ENCODE measurements at places on chromosomes 4 and X.

DNA sequence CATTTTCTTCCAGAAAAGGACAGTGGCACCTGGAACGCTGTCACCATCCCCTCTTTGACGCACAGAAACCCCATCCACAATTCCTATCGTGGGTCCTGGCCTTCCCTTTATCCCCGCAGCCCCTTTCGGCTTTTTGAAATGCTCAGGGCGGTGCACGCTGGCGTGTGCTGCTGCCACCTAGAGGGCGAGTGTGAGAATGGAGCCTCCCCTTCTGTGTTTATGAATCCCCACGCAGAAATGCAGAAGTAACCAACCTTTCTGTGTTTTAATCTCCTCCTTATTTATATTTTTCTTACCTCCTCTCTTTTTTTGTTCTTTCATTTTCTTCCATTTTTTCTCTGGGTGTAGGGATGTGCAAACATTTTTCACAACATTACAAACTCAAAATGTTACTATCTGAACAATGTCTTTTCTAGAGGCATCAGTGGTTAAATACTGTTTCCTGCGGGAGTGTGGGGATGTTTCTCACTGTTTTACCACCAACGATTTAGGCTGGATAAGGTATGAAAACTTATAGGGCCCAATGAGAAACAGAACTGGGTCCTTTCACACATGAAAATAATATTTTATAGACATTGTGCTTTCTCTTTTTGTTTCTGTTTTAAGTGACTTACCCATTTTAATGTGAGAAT is 50.0 kb downstream of the TMA16 start:
- peak; percentile 13 for DNase-seq

GRCh38 chrX:11889791-11890190 is 131.8 kb downstream of the MSL3 start:
- no peak for DNase-seq

DNA sequence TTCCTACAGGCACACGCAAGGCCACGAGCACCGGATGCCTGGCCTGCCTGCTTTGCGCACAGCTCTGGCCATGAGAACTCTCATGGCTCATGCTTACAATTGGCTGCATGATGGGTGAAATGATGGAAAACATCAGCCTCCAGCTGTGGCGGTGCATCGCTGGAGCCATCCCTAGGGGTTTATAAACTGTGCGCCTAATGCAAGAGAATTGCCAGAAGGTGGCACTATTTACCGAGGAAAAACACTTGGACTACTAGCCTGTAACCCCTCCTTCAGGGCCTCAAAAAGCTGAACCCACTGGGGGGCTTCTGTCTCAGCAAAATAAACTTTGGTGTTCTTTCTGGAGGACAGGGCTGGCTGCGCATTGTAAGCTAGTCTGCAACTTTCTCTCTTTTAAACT is 51.9 kb downstream of the PHKA2 start:
- DNase-seq: peak; percentile 3

- no peak for DNase-seq
Observed at GRCh38 chrX:63929608-63930007, 144.6 kb upstream of the ARHGEF9 start.

GRCh38 chrX:12895866-12896265 is 10.6 kb upstream of the TLR8 start:
- no peak for DNase-seq

- DNase-seq: no peak
Observed at GRCh38 chr4:158190718-158191117, 17.9 kb upstream of the GASK1B start.

GRCh38 chrX:77422891-77423648 is 24.1 kb upstream of the FGF16 start:
- no peak for DNase-seq

GRCh38 chrX:119479845-119480244 is 11.6 kb downstream of the SLC25A5 start:
- no peak for DNase-seq

DNA sequence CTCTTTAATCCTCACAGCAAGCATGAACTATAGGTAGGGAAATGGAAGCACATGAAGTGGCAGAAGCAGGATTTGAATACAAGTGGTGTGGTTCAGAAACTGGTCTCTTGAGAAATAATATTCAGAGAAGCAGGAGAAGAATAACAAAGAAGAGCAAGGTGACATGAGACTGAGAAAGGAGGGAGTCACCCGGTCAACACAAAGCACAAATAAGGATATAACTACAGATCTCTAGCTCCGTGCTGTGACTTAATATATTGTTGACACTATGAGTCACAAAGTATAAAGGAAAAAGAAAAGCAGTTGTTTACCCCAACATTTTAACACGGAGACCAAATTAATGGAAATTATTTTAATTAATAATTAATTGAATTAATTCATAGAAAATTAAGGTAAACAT is 204.5 kb downstream of the CPE start:
- DNase-seq: no peak

- DNase-seq: no peak
Observed at GRCh38 chrX:31114858-31115257, 43.0 kb upstream of the FTHL17 start.

- DNase-seq: no peak
Observed at GRCh38 chrX:152136312-152136711, 2.1 kb downstream of the MAGEA10 start.

DNA sequence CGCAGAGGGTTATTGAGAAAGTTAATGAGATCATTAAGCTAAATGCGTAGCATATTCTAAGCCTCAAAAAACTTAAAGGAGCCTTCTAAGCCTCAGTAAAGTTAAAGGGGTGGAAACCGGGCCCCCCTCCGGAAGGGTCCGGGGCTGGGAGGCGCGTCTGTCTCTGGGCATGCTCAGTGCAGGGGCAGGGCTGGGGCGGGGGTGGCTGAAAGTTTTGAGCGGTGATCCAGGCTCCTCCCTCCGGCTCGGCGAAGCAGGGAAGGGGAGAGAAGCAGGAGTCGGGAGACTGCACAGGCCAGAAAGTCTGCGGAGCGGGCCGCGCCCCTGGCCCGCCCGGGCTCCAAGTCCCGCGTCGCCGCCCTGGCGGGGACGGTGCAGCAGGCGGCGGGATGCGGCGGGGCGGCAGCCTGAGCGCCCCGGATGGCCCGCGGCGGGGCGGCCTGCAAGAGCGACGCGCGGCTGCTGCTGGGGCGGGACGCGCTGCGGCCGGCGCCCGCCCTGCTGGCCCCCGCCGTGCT is at the start of gene EVC:
Gene EVC, plus strand, starts transcription at position 241 of the 518 bp plus-strand sequence. Its CDS starts 180 bp downstream, at position 421.
- DNase-seq: peak; percentile 66

- no peak for DNase-seq
Observed at GRCh38 chr4:40831146-40831907, 81.6 kb downstream of the NSUN7 start.

DNA sequence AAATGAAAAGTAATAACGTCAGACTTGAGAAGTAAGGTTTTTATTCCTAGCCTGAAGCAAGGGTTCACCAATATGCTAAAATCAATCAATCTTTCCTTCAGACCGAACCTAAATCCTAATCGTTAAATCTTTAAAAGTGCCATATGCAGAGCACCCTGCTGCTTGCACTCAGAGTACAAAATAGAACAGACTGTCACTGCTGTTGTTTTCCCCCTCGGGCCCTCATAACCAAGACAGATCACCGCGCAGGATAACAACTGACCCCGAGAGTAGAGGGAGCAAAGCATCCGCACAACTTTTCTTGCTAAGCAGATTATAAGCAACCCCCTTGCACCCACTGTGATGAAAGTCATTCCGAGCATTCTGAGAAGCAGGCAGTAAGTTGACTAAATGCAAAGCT is 550.9 kb upstream of the NDST4 start:
- no peak for DNase-seq

GRCh38 chr4:156779774-156780173 is 191.8 kb downstream of the PDGFC start:
- DNase-seq: peak; percentile 62

DNA sequence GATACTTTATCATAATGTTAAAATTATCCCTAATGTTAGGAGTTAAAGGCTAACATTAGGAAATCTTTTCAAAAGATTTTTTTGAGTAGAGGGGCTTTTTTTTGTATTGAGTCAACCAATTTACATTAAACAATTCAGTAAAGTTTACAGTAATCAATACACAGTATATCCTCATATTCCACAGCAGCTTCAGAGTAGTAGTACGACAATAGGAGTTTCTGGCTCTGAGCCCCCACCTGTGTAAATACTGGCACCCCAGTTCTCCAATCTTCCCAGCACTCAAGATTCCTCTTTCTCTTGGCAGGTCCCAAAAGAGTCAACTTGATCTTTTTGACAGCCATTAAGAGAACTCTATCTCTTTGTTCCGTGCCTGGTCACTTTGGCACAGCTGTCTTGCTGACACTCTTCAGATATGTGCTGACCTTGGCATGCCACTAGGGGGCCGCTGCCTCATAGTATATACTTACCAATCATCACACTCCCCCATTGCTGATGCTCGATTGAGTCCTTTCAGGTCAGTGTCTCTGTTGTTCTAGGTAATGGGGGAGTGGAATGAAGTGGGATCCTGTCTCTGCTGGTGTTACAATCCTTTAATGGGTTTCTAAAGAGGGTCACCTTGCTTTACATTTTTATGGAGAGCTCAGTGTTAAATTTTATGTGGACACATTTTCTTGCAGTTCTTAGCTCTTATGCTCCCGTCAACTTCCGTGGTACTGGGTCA is 19.5 kb upstream of the CCNI start:
- DNase-seq: no peak

DNA sequence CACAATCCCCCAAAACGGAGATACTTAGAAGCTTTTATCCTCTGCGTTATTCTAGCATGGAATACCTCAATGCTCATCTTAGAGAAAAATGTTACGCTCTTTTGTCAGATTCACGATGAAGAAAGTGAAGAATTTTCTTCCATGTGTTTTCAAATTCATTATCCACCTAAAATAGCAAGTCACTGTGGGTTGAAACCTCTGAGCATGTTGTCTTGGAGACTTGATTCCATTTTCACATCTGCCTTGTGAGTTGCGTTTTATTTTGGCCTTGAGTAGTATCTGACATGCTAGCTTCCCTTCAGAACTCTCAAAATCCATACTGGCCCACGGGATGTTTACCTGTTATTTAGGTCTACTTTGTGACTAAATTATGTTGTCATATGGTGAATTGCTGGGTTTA is 66.3 kb downstream of the C4orf46 start:
- DNase-seq: no peak

DNA sequence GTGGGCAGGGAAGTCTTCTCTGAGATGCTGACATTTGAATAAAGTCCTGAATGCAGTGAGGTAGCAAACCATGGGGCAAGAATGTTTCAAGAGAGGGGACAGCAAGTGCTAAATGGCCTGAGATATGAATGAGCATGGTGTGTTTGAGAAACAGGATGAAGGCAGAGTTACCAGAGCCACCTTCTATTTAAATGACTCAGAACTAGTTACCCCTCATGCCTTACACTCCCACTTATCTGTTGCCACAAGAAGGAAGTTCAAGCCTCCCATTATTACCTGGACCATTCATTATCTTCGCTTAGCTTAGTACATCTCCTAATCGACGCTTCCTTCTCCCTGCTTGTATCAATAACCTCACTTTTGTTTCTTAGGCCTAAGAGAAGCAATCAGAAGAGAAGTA is 67.7 kb upstream of the STARD8 start:
- DNase-seq: no peak

DNA sequence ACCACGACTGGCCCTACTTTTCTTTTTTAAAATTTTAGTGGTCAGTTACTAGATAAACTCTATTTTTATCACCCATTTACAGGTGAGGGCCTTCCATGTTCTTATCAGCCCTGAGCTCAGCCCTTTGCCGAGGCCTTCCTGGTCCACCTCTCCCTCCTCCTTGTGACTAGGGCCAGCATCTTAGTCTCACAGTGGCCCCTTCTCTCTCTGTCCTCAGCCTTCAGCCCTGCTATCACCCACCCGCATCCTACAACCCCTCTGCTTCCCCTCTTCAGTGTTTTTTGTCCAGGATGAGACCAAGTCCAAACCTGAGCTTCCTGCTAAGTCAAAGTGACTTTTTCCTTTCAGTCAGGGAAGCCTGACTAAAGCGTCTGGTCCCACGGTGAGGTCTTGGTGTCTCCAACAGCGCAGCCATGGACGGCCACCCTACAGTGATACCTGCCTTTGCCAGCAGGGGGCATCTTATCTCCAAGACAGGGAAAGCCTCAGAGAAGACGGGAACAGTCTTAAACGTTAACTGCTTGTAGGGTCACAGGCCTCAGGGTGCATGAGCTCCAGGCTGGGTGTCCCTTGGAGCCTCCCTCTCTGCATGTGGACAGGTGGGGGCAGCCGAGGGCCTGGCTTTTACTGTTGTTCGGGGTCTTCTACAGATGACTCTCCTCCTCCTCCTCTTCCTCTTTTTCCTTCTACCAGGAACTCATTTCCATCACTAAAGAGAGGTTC is 11.7 kb upstream of the GAGE10 start:
- DNase-seq: peak; percentile 19

DNA sequence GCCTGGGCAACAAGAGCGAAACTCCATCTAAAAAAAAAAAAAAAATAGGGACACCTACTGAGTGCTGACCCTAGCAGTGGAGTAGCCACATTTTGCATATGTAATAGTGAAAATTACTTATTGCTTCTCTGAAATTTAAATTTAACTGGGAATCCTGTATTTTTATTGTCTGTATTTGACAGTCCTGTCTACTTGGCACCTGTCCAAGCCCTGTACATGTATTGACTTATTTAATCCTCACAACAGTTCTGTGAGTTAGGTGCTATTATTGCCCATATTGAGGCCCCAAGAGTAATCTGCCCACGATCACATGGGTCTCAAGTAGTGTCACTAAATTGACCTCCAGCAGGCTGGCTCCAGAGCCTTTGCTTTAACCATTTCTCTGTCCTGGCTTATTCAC is 81.6 kb downstream of the WDR19 start:
- DNase-seq: no peak

- no peak for DNase-seq
Observed at GRCh38 chr4:40458683-40459082, 123.5 kb downstream of the CHRNA9 start.

DNA sequence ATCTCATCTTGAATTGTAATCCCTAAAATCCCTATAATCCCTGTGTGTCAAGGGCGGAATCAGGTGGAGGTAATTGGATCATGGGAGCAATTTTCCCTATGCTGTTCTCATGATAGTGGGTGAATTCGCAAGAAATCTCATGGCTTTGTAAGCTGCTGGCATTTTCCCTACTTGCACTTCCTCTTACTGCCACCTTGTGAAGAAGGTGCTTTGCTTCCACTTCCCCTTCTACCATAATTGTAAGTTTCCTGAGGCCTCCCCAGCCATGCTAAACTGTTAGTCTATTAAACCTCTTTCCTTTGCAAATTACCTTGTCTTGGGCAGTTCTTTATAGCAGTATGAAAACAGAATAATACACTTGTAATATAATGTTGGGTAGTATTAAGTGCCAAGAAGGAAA is 1087.4 kb upstream of the SLIT2 start:
- no peak for DNase-seq

- no peak for DNase-seq
Observed at GRCh38 chr4:41835321-41835995, 86.9 kb upstream of the PHOX2B start.

GRCh38 chr4:94595013-94595412 is 143.3 kb downstream of the PDLIM5 start:
- no peak for DNase-seq
